Progenitor cell of endocrine pancreas (in vitro differentiated cells): ENCODE measurements at places on chromosomes 2 and 18. TPM values are rescaled to one million over a fixed set of nuclear protein-coding genes. Genes with fewer than 3 reads are reported as not detected.

DNA sequence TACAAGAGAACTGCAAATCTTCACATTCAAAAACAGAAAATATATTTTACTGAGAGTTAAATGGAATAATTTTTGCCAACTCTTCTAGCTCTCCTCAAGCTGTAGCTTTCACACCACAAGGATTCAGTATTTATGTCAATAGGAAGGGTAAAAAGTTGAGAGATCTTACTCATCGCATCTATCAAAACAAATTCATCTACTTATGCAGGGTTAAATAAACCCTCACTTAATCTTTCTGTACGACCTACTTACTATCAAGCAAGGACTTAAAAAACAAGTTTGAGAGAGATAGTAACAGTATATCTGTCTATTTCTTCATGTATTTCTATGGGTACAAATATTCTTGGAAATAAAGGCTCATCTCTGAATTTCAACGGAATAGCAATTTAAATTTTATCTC is 35.5 kb downstream of the SIGLEC15 start:
- H3K27me3 ChIP-seq: no peaks in the 10 kb centered on the region
- no peak overlapping the region for H3K4me3 ChIP-seq
- H3K27ac ChIP-seq: no peak overlapping the region
- H3K4me1 ChIP-seq: no peaks in the 10 kb centered on the region
- DNase-seq: no peak
- H3K36me3 ChIP-seq: peaks cover 42% of the 10 kb centered on the region

DNA sequence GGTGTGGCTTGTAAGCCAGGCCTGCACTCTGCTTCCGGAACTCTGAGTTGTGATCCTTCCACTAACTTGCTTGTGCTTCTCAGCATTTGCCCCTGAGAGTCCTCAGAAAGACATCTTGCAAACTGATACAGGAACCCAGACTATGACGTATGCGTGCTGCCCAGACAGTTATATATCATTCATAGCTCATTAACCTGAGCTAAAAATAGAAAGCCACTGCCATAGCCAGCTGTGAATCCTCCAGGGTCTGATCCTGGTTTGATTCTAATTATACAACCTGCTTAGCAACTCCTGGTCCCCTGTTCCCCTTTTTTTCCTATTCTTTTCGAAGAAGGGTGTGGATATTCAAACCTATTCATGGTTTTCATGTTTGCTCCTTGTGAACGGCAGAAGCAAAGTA is 63.7 kb downstream of the MARCHF4 start:
- H3K4me1 ChIP-seq: peaks cover 2% of the 10 kb centered on the region
- DNase-seq: no peak
- H3K27ac ChIP-seq: no peak overlapping the region
- no peaks in the 10 kb centered on the region for H3K27me3 ChIP-seq

The NEURL3 gene
- total RNA-seq: 0.78 and 0.86 TPM in 2 replicates

The IMMT gene
- 90.1 and 94.1 TPM in 2 replicates for total RNA-seq

- H3K27me3 ChIP-seq: no peaks in the 10 kb centered on the region
- no peak overlapping the region for H3K27ac ChIP-seq
- no peak overlapping the region for H3K4me3 ChIP-seq
- DNase-seq: no peak
- no peaks in the 10 kb centered on the region for H3K4me1 ChIP-seq
Measured at GRCh38 chr2:190052307-190052706, 10.2 kb downstream of the MSTN start.

DNA sequence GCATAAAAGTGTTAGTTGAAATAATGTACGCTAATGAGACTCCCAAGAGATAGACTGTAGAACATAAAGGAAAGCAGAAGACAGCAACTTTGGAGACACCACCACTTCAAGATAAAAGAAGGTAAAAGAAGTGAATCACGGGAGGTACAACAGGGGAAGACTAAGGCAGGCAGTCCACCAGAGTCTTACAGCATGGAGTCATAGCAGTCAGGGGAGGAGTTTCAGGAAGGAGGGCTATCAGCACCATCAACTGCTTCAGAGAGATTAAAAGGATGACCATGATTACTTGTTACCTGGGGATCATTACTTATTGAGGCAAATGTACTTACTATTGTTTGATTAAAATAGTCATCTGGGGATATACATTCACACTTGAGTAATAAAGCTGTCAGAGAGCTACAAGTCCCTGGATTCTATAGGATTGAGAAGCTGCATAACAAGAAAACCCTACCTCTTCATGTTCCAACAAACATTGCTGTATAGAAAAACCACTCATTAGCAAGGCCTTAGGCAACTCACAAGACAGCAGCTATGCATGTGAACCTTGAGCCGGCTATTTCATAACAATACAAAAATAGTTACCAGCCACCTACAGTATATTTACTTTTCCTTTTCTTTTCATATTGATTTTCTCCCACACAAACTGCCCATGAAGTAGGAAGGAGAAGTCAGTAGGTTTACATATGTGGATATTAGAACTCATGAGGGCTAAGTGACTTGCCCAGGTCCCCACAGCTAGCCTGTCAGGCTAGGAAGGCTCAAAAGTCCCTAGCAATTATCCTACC is 101.7 kb downstream of the PDE11A start:
- no peak overlapping the region for H3K4me3 ChIP-seq
- no peaks in the 10 kb centered on the region for H3K27me3 ChIP-seq
- DNase-seq: no peak
- no peaks in the 10 kb centered on the region for H3K36me3 ChIP-seq
- H3K4me1 ChIP-seq: no peaks in the 10 kb centered on the region
- no peak overlapping the region for H3K27ac ChIP-seq

The TTR gene
- total RNA-seq: 150 and 157 TPM in 2 replicates

GRCh38 chr2:11498543-11499034 is 32.6 kb upstream of the E2F6 start:
- DNase-seq: no peak
- peak overlapping the region; percentile 41 for H3K4me3 ChIP-seq
- H3K4me1 ChIP-seq: peaks cover 38% of the 10 kb centered on the region
- no peaks in the 10 kb centered on the region for H3K27me3 ChIP-seq
- H3K36me3 ChIP-seq: peaks cover 10% of the 10 kb centered on the region
- peak overlapping the region; percentile 96 for H3K27ac ChIP-seq

- H3K4me3 ChIP-seq: no peak overlapping the region
- H3K27ac ChIP-seq: no peak overlapping the region
- no peak for DNase-seq
- peaks cover 11% of the 10 kb centered on the region for H3K36me3 ChIP-seq
- no peaks in the 10 kb centered on the region for H3K27me3 ChIP-seq
Measured at GRCh38 chr2:232309592-232309991, 69.0 kb upstream of the ALPP start.

DNA sequence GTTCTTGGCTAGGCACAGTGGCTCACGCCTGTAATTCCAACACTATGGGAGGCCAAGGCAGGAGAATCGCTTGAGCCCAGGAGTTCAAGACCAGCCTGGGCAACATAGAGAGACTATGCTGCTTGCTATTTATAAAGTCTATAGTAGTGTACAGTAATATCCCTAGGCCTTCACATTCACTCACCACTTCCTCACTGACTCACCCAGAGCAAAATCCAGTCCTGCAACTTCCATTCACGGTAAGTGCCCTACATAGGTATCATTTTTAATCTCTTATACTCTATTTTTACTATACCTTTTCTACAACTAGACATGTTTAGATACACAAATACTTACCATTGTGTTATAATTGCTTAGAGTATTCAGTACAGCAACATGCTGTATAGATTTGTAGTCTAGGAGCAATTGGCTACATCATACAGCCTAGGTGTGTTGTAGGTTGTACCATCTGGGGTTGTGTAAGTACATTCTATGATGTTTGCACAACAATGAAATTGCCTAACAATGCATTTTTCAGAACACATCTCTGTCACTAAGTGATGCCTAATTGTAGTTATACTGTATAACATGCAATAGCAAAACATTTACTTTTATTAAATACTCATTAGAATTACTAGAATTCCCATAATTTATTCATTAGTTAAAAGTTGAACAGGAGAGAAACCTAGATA is 8.8 kb downstream of the DHX57 start:
- DNase-seq: no peak
- peaks cover 7% of the 10 kb centered on the region for H3K27me3 ChIP-seq
- H3K4me1 ChIP-seq: peaks cover 22% of the 10 kb centered on the region
- H3K4me3 ChIP-seq: no peak overlapping the region
- no peak overlapping the region for H3K27ac ChIP-seq
